ENCODE measurements at places on chromosomes 6 and 20. TPM values are rescaled to one million over a fixed set of nuclear protein-coding genes. Genes with fewer than 3 reads are reported as not detected.

DNA sequence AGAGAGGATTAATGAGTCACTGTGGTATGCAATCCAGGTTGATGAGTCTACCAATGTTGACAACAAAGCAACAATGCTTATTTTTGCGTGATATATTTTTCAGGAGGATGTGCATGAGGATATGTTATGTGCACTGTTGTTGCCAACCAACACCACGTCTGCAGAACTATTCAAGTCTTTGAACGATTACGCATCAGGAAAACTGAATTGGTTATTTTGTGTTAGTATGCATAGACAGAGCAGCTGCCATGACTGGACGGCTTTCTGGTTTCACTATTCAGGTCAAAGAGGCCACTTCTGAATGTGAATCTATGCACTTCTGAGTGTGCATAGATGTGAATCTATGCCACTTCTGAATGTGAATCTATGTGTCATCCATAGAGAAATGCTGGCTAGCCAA is 134.0 kb upstream of the GRIK2 start:
- no peak for DNase-seq

DNA sequence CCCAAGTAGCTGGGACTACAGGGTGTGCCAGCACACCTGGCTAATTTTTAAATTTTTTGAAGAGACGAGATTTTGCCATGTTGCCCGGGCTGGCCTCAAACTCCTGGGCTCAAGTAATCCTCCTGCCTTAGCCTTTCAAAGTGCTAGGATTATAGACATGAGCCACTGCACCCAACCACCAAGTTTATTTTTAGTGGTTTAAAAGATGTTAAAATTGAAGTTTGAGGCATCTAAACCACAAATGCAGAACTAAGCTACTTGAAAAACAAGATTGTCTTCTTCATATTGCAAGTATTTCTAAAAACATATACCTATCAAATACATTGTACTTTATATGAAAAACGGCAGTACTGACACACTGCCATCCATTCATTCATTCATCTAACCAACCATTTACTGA is 31.6 kb downstream of the WASF1 start:
- DNase-seq = no peak

The BNIP5 gene
- total RNA-seq = not detected

The BPI gene
- not detected for total RNA-seq

GRCh38 chr6:119138906-119139541 is 60.6 kb upstream of the FAM184A start:
- DNase-seq = no peak

DNA sequence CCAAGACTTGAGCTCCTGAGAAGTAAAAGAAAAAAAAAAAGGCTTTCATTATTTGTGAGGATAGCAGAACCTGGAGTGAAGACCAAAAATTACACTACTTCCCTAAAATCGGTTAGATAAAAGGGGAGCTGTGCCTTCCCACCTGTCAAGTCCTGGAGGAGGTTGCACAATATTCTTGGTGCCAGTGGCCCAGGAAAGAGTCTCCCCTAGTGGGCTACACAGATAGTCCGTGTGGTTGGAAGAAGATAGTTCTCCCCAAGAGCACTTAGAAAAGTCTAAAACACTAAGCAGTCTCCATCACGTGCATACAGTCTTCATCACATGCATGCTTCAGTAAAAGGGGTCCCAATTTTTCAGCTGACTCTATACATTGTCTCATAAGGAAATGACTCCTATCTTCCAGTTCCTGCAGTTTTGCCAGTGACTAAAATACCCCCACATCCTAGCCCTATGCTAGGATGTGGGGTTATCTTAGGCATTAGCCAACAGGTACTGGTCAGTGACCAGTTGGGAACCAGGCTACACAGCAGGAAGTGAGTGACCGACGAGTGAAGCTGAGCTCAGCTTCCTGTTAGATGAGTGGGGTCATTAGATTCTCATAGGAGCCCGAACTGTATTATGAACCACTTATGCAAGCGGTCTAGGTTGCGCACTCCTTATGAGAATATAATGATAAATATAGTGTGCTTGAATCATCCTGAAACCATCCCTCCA is 199.5 kb upstream of the FAM83B start:
- DNase-seq = no peak

DNA sequence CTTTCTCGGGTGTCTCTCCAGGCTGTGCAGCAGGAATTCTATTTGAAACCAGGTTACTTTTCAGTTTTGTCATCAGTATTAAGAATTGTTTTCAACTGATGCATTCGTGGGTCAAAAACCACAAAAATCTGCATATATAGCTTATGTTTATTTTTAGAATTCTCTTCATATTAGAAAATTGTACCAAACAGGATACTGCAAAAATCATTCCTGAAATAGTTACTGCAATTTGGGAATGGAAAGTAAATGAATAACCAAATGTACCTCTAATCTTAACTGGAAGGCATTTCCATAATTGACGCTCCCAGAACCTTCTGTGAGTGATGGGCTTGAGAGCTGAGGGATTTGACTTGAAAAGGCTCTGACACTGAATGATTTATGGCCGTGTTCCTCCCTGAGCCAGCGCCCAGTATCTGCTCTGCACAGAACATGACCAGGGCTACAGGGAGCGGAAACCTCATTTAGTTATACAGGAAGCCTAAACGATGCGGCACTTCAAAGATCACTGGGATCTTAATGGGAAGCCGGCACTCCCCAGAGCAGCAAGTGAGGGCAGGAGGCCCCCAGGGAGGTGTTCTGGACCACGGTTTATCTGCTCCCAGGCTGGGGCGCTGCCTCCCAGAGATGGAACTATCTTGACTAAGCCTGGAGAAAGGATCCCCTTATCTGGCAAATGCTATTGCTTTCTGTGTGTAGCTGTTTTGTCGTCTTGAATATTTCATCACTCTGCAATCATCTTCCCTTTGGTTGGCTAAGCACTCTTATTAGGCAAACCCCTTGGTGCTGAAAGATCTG is 446.0 kb downstream of the QKI start:
- DNase-seq = peak; percentile 9

GRCh38 chr6:150184850-150185731 is 42.2 kb downstream of the PPP1R14C start:
- no peak for DNase-seq

DNA sequence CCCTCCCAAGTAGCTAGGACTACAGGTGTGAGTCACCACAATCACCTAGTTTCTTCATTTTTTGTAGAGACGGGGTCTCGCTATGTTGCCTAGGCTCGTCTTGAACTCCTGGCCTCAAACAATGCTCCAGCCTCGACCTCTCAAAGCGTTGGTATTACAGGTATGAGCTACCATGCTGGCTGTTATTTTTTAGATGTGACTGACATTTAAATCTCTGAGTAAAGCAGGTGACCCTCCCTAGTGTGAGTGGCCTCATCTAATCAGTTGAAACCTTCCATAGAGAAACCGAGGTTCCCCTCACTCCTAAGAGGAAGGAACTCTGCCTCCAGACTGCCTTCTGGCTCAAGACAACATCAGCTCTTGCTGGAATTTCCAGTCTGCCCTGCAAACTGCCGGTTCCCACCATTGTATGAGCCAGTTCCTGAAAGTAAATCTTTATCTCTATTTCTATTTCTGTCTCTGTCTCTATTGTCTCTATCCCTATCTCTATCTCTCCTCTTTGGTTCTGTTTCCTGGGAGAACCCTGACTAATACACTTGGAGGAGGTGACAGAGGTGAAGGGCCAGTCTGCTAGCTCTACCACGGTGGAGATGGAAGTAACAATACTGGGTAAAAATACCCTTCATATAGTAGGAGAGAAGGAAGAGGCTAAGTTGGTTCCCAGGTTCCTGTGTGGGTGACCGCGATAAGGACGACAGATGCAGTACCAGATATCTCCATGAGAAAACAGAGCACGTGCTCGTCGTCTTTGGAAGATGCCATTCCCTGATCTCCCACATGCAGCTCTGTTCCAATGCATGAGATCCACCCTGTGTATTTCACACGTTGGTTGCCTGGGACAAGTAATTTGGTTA is 81.0 kb downstream of the MYB start:
- DNase-seq = no peak

The NEURL2 gene
- 0.39 TPM for total RNA-seq

DNA sequence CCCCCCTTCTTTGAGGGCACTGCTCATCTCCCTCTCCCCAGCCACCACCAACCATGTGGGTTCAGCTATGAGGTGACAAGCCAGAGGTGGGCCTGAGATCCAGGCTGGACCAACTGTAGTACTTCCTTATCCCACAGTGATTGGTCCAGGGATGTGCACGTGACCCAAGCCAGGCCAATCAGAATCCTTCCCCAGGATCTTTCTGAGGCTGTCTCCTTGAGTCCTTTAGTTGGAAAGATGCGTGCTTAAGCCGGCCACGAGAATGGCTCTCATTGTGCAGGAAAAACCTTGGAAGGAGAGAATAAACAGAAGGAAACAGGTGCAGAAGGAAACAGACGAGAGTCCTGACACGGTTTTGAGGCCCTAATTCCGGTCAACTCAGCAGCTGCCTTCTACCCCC is 39.2 kb downstream of the ZC3H12D start:
- DNase-seq = no peak

The FERMT1 gene
- 1.5 TPM for total RNA-seq

DNA sequence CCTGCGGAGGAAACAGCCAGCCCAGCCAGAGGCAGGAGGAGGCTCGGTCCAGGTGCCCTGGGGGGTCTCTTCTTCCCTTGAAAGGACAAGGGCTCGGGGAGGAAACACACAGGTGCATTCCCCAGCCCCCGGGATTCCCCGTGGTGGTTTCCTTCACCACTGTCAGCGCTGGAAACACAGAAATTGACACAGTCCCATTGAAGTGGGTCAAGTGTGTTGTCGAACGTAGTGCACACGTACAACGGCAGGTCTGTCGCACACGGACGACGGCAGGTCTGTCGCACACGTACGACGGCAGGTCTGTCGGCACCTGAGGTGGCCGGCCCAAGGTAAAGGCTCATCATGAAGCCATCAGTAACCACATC is 80.9 kb downstream of the DLL1 start:
- DNase-seq = no peak

DNA sequence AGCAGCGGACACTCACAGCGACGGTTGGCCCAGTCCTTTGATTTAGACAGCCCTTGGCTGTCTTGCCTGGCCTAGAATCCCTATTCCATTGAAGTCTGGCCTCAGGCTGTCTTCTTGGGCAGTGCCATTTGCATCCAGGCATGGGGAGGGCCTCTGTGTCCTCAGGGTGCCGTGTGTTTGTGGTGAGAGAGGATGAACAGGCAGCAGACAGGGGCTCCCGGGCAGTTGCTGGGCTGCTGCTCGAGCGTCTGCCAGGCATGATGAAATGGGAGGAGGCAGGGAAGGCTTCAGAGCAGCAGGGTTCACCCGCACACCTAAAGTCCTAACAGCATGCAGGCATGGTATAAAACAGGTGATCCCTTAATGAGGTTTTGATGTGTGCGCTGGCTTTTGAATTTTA is 126.9 kb downstream of the SOBP start:
- DNase-seq = no peak

- DNase-seq = peak; percentile 62
Measured at GRCh38 chr6:125099211-125100073, 54.1 kb upstream of the TPD52L1 start.

DNA sequence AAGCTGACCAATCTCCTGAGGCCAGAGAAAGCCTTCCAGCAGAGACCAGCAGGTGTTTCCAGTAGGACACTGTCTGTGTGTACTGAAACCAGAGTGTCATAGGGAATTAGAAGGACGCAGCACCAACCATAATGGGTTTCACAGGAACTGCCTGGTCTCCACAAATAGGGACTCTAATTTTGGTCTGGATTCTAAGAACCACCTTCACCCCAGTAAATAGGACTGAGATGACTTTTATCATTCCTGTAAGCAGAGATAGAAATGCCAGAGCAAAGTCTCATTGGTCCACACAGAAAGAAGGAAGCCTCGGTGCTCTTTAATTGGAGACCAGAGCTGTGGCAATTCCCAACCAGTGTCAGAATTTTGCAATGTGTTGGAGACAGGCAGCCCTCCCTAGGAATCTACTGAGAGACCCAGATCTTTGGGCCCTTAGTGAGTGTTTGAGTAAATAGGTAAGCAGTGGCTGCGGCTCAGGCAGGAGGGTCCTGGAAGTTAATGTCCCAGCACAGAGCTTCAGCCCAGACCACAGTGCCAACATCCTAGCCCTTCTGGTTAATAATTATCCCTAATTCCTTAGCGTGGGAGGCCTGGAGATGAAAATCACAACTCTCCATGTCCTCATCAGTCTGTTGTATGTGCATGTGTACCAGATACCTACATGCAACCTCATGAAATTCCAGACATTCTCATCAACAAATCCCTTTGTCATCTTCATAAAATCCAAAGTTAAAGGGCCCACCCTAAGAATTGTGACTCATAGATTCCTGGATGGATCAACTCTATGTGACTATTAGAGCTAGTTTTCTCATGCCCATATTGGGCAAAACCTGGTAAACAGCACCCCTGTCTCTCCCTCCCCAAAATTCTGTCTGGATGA is 81.2 kb downstream of the UNC5CL start:
- DNase-seq = no peak
